Aorta (tissue), 5 donors: ENCODE measurements at places on chromosomes 1 and 21. TPM values are rescaled to one million over a fixed set of nuclear protein-coding genes. Genes with fewer than 3 reads are reported as not detected.

Gene SHISAL2A
- 0.96 TPM for total RNA-seq

Gene C1orf185
- total RNA-seq, result not detected

Gene KCND3
- 25.3 TPM for total RNA-seq

Gene CYP4Z1
- 1.0 TPM for total RNA-seq
